ENCODE measurements at places on chromosomes 4 and X. TPM values are rescaled to one million over a fixed set of nuclear protein-coding genes. Genes with fewer than 3 reads are reported as not detected.

- H3K27ac ChIP-seq: no peak overlapping the region
- peaks cover 9% of the 10 kb centered on the region for H3K4me1 ChIP-seq
- no peak for DNase-seq
- no peaks in the 10 kb centered on the region for H3K36me3 ChIP-seq
- H3K27me3 ChIP-seq: no peaks in the 10 kb centered on the region
Measured at GRCh38 chr4:106681381-106681921, 312.9 kb upstream of the GIMD1 start.

DNA sequence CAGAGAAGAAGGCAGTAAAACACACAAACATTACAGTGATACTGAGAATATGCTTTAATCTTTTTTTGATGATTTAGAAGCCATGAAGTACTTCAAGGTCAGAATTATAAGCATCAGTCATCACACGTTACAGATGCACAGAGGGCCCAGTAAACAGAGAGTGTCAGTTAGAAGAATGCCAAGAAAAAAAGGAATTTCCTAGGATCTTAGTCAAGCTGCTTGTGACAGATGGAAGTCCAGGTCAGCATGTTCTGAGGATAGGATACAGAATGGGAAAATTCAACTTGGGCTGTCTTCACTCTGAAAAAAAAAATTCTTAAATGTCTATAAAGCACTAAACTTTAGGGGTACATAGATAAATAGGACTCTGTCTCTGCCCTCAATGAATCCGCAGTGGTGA lies 38.9 kb downstream of the GATB start:
- H3K4me3 ChIP-seq: no peak overlapping the region
- H3K27me3 ChIP-seq: no peaks in the 10 kb centered on the region
- 0 out of 2 replicates have a peak, but pooled peaks cover under 1% of the 10 kb centered on the region for H3K4me1 ChIP-seq
- no peak for DNase-seq
- no peaks in the 10 kb centered on the region for H3K36me3 ChIP-seq

DNA sequence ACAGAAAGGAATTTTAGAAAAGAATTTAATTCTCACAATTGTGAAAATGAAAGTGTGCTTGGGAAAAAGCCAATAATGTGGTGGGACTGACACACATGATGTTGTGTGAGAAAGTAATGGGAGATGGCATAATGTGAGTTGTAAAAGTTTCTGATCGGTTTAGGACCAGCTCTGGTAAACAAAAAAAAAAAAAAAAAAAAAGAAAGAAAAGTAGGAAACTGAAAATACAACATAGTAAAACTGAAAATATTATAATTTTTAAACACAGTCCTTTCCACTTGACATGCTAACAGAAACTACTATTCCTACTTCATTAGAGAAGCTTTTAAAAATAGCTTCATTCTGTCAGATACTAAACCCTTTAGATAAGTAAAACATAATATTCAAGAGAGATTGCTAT lies 28.2 kb downstream of the RAP1GDS1 start:
- H3K4me1 ChIP-seq: peaks cover 28% of the 10 kb centered on the region
- no peak overlapping the region for H3K27ac ChIP-seq
- H3K4me3 ChIP-seq: no peak overlapping the region
- no peaks in the 10 kb centered on the region for H3K27me3 ChIP-seq
- 0 out of 2 replicates have a peak, but pooled peaks cover under 1% of the 10 kb centered on the region for H3K36me3 ChIP-seq
- DNase-seq: no peak

GRCh38 chr4:47073647-47074046 lies 42.3 kb downstream of the GABRB1 start:
- H3K4me3 ChIP-seq: no peak overlapping the region
- no peak overlapping the region for H3K27ac ChIP-seq
- no peaks in the 10 kb centered on the region for H3K36me3 ChIP-seq
- no peak for DNase-seq

DNA sequence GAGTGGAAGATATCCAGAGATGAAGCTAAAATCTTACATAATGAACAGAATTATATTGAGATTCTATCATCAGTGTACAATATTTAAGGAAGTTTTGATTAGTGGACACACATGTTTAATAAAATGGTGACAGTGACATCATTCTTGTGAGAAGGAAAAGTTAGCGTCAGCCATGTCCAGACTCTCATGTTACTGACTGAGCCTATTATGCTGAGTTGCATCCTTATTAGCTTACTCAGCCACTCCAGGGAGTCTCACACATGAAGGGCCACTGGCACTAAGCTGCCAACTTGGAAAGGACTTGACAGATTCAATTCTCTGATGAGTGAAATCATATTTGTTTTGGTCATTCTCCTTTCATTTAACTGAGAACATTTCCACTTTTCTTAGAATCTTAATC lies 170.6 kb downstream of the BANK1 start:
- H3K36me3 ChIP-seq: no peaks in the 10 kb centered on the region
- no peak overlapping the region for H3K4me3 ChIP-seq
- no peaks in the 10 kb centered on the region for H3K27me3 ChIP-seq
- H3K4me1 ChIP-seq: 0 out of 2 replicates have a peak, but pooled peaks cover 3% of the 10 kb centered on the region
- peak; percentile 75 for DNase-seq
- H3K27ac ChIP-seq: no peak overlapping the region

GRCh38 chrX:9148615-9149399 lies 114.9 kb upstream of the FAM9B start:
- no peaks in the 10 kb centered on the region for H3K27me3 ChIP-seq
- H3K27ac ChIP-seq: peak overlapping the region; percentile 90
- peak overlapping the region; percentile 26 for H3K4me3 ChIP-seq
- peaks cover 47% of the 10 kb centered on the region for H3K4me1 ChIP-seq
- peak; percentile 77 for DNase-seq
- H3K36me3 ChIP-seq: no peaks in the 10 kb centered on the region

DNA sequence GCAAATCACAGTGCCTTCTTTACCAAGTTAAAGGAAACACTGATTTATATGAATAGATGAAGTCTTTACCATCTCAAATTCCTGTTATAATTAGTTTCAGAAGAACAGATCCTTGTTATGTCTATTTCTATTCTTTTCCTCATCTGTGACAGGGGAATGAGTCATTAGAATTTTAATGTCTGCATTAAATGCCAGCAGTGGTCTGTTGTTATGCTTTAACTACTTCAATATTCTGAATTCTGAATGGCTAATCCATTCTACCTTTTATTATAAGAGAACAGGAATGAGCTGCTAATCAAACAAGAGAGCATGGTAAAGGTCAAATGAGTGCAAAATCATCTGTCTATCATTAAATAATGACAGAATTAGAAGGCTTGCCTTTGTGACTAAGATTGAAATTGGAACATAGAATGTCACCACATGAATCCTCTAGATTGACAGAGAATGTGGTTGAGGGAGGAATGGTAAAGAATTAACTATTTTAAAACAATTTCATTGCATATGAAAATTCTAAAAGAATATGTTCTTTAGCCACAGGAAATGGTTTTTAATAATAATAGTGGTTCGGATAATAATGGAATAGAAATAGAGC lies 935.5 kb downstream of the ADGRL3 start:
- no peak for DNase-seq
- H3K27me3 ChIP-seq: no peaks in the 10 kb centered on the region

- no peak overlapping the region for H3K27ac ChIP-seq
- H3K4me3 ChIP-seq: no peak overlapping the region
- peaks cover 15% of the 10 kb centered on the region for H3K4me1 ChIP-seq
- no peaks in the 10 kb centered on the region for H3K36me3 ChIP-seq
- no peak for DNase-seq
Measured at GRCh38 chr4:72442147-72442546, 126.9 kb downstream of the ADAMTS3 start.

DNA sequence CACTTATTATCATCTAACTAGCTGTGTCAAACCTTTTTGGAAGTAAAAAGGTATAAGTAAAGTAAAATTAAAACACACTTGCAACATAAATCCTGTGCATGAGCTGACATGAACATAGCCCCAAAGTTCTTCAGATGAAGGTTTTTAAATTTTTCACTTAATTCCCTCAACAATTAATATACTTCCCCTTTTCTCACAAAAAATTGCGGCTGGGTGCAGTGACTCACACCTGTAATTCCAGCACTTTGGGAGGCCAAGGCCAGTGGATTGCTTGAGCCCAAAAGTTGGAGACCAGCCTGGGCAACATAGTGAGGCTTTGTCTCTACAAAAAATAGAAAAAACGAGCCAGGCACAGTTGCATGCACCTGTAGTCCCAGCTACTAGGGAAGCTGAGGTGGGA lies 16.8 kb downstream of the RASGEF1B start:
- H3K36me3 ChIP-seq: no peaks in the 10 kb centered on the region
- no peak overlapping the region for H3K27ac ChIP-seq
- H3K27me3 ChIP-seq: peaks cover 3% of the 10 kb centered on the region
- DNase-seq: no peak

GRCh38 chrX:153984351-153985178 lies 12.0 kb downstream of the TMEM187 start:
- H3K4me1 ChIP-seq: no peaks in the 10 kb centered on the region
- no peaks in the 10 kb centered on the region for H3K36me3 ChIP-seq

GRCh38 chrX:33171041-33171440 lies 40.3 kb downstream of the DMD start:
- no peaks in the 10 kb centered on the region for H3K27me3 ChIP-seq
- DNase-seq: no peak
- no peak overlapping the region for H3K27ac ChIP-seq
- no peaks in the 10 kb centered on the region for H3K4me1 ChIP-seq
- H3K4me3 ChIP-seq: no peak overlapping the region

GRCh38 chrX:38675856-38676255 lies 114.5 kb downstream of the TSPAN7 start:
- no peaks in the 10 kb centered on the region for H3K4me1 ChIP-seq
- no peaks in the 10 kb centered on the region for H3K27me3 ChIP-seq
- DNase-seq: no peak

GRCh38 chr4:104490096-104490769 lies 4.5 kb downstream of the CXXC4 start:
- no peak overlapping the region for H3K27ac ChIP-seq
- H3K4me3 ChIP-seq: peak overlapping the region; percentile 73
- H3K4me1 ChIP-seq: no peaks in the 10 kb centered on the region

DNA sequence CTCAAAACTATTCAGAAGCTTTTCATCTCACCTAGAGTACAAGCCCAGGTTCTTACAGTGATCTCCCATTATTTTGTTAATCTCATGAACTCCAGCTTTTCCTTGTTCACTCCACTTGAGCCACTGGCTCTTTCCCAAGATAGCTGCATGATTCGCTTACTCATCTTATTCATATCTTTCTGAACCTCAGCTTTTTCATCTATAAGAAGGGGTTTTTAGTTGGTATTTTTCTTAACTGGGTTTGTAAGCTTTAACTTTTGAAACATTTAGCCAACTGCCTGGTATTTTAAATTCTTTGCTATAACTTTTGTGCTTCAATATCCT lies 24.0 kb downstream of the GIMD1 start:
- H3K4me3 ChIP-seq: no peak overlapping the region
- DNase-seq: peak; percentile 77
- 0 out of 2 replicates have a peak overlapping the region, but pooled peaks have one; percentile 0 for H3K27ac ChIP-seq
- H3K4me1 ChIP-seq: peaks cover 15% of the 10 kb centered on the region
- no peaks in the 10 kb centered on the region for H3K27me3 ChIP-seq
- H3K36me3 ChIP-seq: peaks cover 38% of the 10 kb centered on the region

DNA sequence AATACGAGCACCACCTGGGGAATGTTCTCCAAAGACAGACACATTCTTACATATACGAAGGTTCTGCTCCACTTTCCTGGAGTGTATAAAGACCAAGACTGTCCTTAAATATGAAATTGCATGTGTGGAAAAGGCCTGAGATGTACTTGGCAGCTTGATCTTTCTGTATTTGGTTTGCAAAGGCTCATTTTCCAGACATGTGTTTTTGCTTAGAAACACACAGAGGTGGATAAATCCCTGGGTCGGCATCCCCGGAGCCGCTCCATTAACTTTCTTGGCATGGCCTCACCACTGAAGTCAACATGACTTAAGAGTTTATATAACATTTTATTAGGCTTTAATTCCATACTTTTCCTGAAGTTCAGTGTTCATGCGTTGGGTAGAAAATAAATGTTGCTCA lies 239.4 kb downstream of the LDB2 start:
- H3K4me3 ChIP-seq: no peak overlapping the region
- no peaks in the 10 kb centered on the region for H3K36me3 ChIP-seq
- H3K4me1 ChIP-seq: peaks cover 30% of the 10 kb centered on the region
- H3K27ac ChIP-seq: no peak overlapping the region
- no peaks in the 10 kb centered on the region for H3K27me3 ChIP-seq
- DNase-seq: peak; percentile 31

- H3K27me3 ChIP-seq: no peaks in the 10 kb centered on the region
- H3K4me1 ChIP-seq: 0 out of 2 replicates have a peak, but pooled peaks cover 5% of the 10 kb centered on the region
- DNase-seq: peak; percentile 53
Measured at GRCh38 chr4:110959041-110959643, 336.3 kb upstream of the PITX2 start.

DNA sequence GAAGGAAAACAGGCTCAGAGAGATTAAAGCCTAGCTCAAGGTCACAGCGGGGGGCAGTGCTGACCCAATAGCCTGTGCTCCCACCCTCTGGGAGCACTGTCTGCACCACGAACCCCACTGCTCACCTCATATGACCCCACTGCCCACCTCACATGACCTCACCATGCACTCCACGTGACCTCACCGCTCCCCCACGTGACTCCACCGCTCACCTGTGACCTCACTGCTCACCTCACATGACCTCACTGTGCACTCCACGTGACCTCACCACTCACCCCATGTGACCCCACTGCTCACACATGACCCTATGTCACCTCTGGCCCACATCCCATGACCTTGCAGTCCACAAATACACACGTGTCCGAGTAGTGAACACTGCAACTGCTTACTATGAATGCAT lies 55.4 kb downstream of the ACOX3 start:
- H3K36me3 ChIP-seq: no peaks in the 10 kb centered on the region
- H3K4me3 ChIP-seq: no peak overlapping the region
- H3K27ac ChIP-seq: no peak overlapping the region
- no peaks in the 10 kb centered on the region for H3K27me3 ChIP-seq
- no peaks in the 10 kb centered on the region for H3K4me1 ChIP-seq

- no peak overlapping the region for H3K27ac ChIP-seq
- H3K4me3 ChIP-seq: no peak overlapping the region
- H3K4me1 ChIP-seq: peaks cover 9% of the 10 kb centered on the region
Measured at GRCh38 chr4:146978641-146979040, 33.0 kb upstream of the TTC29 start.

- H3K27me3 ChIP-seq: no peaks in the 10 kb centered on the region
- DNase-seq: no peak
- no peak overlapping the region for H3K27ac ChIP-seq
- no peak overlapping the region for H3K4me3 ChIP-seq
Measured at GRCh38 chr4:86718152-86718551, 124.0 kb downstream of the PTPN13 start.

Gene OPHN1
- 4.3 TPM for polyA plus RNA-seq

Gene TRAPPC11
- 18.0 TPM for polyA plus RNA-seq

Gene RWDD4
- polyA plus RNA-seq: 40.8 TPM

Gene RPGR
- 6.0 TPM for polyA plus RNA-seq

Gene FRMPD3
- 0.03 TPM for polyA plus RNA-seq

Gene ZIC3
- polyA plus RNA-seq: not detected

Gene PWWP3B
- not detected for polyA plus RNA-seq

Gene ZCCHC18
- 0.58 TPM for polyA plus RNA-seq

Gene CCSER1
- not detected for polyA plus RNA-seq

All from GM23248 (cell line).